ENCODE measurements at places on chromosomes 12 and 14.

DNA sequence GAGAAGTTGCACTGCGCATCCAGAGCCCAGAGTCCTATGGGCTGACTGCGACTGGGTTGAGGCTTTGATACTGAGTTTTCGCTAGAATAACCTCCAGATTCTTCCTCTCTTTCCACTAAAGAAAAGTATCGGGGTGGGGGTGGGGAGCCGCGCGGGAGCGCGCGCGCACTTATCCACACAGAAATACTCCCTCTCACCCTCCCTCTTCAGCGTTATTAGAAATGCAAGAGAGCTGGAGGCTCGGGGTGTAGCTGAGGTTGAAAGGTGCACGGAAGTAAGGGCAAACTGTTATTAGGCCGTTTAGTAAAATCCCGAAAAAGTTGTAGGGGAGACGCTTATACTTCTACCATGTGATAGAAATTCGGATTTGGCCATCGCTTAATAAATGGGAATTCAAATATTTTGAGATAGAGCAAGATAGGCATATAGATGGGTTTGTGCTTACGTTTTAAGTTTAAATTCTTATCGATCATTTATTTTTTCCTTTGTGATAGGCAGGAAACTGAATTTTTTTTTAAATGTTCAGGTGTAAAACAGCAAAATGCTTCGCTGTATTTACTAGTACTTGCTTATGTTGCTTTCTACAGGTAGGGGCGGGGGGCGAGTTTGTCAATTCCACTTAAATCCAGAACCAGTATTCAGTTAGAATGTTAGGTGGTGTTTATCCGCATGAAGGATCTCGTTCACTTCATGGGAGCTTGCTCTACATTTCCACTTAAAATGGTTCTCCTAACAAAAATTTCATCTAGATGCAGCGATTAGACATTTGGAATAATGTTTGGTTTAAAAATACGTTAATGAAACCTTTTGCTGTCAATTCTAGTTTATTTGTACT is 1.1 kb downstream of the ARHGAP5 start:
- no peak for DNase-seq

GRCh38 chr12:27220055-27220987 is 23.8 kb upstream of the STK38L start:
- DNase-seq = no peak

GRCh38 chr14:54893151-54893760 is 9.4 kb downstream of the GCH1 start:
- DNase-seq = peak; percentile 36

GRCh38 chr12:111868676-111869588 is 26.9 kb downstream of the MAPKAPK5 start:
- DNase-seq = no peak

DNA sequence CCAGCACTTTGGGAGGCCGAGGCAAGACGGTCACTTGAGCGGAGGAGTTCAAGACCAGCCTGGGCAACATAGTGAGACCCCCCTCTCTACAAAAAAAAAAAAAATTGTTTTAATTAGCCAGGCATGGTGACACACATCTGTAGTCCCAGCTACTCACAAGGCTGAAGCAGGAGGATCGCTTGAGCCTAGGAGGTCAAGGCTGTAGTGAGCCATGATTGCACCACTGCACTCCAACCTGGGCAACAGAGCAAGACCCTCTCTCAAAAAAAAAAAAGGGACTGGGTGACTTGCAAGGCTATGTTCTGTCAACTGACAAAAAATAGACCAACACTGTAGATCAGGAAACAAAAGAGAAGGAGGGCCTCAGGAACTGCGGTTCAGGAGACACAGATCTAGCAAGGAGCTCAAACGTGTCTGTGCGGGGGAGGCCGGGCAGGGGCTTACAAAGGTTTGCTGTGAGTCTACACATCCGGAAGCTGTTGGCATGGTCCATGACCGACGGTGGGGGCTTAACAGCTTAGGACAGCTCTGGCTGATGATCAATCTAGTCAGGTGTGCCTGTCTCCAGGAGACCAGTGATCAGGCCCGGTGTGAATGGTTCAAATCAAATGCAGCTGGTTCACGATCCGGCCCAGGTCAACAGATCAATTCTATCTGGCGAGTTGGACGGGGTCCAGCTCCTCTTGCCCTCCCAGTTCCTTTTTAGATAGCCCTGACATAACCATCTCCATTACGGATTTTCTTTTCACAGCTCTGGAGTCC is 31.7 kb upstream of the INF2 start:
- no peak for DNase-seq

- DNase-seq = no peak
Measured at GRCh38 chr12:125873016-125873415, 807.8 kb downstream of the AACS start.

DNA sequence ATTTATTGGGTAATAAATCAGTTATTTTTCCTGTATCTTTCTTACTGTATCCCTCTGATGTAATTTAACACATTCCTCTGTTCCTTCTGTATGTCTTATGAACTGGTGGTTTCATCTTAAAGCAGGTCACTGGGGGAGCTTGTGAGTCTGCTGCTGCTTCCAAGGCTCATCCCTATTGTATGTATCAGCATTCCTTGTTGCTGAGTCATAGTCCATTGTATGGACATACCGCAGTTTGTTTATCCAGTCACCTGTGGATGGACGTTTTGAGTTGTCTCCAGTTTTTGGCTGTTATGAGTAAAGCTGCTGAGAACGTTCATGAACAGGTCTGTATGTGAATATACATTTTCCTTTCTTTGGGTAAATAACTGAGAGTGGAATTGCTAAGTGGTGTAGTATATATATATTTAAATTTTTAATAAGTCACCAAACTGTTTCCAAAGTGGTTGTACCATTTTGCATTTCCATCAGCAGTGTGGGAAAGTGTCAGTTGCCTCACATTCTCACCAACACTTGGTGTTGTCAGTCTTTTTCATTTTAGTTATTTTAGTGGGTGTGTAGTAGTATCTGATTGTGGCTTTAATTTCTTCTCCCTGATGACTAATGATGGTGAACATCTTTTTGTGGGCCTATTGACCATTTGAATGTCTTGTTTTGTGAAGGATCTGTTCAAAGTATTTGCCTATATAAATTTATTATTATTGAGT is 82.7 kb downstream of the BEGAIN start:
- DNase-seq = no peak

DNA sequence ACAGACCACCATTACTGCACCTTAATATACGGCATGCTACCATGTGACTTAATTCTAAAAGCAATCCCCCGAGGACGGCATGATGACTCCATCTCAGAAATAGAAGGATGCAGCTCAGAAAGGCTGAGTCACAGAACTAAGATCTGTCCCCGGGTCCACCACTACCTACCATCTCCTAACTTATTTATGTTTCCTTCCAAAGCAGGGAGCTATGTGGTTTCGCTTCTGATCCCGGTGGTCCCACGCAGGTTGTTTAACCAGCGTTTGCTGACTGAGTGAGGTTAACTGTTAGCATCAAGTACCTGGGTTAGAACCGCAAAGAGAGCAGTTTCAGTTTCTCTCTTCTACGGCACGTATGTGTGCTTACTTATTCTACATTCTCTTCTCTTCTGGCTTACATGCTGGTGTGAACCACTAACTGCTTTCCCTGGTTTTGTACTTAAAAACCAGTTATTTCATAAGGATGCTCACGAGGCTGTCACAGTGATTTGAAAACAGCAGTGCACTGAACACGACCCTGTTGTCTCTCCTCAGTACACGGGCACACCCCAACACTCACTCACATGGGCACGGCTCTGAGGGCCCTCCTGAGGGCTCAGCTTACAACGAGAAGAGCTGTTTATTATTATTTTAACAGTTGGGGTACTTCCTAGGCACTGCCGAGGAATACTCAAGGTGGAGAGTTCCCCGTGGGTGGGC is 66.7 kb downstream of the CCDC88C start:
- DNase-seq = no peak

- DNase-seq = no peak
Measured at GRCh38 chr12:106127338-106128126, 11.2 kb downstream of the NUAK1 start.

Data from DMS 273 treated with DMSO at 0.1 percent for 48 hours (cell line).